Activated CD4-positive, alpha-beta T cell treated with anti-CD3 and anti-CD28 coated beads, Interleukin-2, Interleukin-6, amounts not matched to agents 100 ng/mL and 50 ng/mL, durations not matched to agents 16 hours and 8 hours (primary cell): ENCODE measurements at places on chromosomes 6 and 20.

- DNase-seq, result peak; percentile 92
Observed at GRCh38 chr6:105601541-105602236, 198.8 kb upstream of the PREP start.

GRCh38 chr6:150266963-150267685 lies 101.7 kb upstream of the IYD start:
- no peak for DNase-seq

DNA sequence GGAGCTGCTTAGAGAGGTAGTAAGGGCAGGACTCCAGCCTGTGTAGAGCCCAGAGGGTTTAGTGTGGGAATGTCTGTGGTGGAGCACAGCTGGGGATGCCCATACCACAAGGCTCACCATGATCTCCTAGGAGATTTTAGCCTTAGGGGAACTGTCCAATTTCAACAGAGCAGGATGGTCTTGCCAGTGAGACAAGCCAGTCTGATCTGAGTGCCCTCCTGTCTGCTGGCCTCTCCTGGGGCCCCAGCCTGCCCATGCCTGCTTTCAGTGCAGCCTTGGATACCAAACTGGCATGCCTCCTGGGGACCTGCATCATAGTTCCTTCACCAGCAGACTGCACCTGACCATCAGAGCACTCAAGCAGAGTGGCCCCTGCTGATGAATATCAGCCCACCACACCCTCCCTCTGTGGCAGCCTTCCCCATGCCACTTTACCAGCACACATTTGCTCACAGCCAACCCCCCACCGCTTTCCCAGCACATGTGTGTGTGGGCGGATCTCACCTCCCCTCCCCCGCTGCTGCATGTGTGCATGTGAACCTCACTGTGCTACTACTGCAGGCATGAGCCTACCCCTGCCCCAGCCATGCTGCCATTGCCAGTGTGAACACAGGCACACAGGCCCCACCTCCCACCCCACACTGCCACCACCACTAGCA lies 7.9 kb upstream of the TREM1 start:
- no peak for DNase-seq

GRCh38 chr6:110357664-110358552 lies at the start of gene METTL24:
METTL24 (minus strand) TSS chr6:110358349; CDS start chr6:110358272, 77 bp downstream.
- no peak for DNase-seq

GRCh38 chr6:1917626-1918371 lies 308.1 kb downstream of the FOXC1 start:
- peak; percentile 61 for DNase-seq

DNA sequence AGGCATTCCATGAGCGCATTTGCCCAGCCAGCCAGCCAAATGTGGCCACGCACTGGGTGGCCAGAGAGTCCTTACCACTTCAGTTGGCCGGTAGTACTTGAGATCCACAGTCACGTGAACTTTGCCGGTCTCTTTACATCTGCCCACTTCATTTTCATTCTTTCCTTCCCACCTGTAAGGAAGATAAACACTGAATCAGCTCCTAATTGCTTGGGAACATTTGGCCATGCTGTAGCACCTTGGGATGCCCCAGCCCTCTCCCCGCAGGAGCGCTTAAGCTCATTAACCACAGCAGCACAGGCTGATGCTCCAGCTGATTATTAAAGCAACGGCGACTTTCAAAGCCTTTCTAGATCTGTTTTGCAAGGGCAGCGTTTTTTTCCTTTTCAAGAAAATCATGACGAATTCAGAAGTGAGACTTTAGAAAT lies 116.6 kb downstream of the FOXC1 start:
- no peak for DNase-seq

DNA sequence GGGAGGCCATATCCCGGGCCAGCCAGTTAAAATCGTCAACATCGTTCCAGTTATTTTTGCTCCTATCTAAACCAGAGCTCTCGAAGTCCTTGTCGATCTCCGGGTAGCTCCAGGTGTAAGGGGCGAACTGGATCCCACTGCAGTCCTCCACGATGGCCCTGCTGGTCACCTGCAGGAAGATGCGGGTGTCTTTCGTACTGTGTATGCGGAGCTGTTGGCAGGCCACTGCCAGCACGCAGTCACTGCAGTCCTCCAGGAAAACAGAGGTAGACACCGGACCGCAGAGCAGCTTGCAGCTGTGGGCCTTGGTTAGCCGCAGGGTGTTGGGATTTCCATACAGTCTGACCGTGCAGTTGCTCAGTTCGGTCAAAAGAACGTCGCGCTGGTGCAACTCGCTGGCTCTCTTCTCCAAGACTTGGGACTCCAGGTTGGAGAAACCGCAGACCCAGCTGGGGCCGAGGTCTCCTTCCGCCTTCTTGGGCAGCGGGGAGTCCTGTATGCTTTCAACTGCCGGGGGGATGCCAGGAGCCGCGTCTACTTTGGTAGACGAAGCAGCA lies 742 bp downstream of the TBCC start:
- DNase-seq, result peak; percentile 48
